ENCODE measurements at places on chromosomes 3 and 15.

GRCh38 chr15:52486003-52486996 lies 42.4 kb downstream of the MYO5A start:
- H3K36me3 ChIP-seq, result no peaks in the 10 kb centered on the region
- H3K27ac ChIP-seq, result no peak overlapping the region
- no peaks in the 10 kb centered on the region for H3K27me3 ChIP-seq
- DNase-seq, result no peak

- H3K27ac ChIP-seq, result no peak overlapping the region
- H3K4me3 ChIP-seq, result no peak overlapping the region
- H3K4me1 ChIP-seq, result no peaks in the 10 kb centered on the region
These were observed 21.0 kb upstream of the CHMP2B start for GRCh38 chr3:87206070-87206469.

GRCh38 chr15:35880896-35881295 lies 334.9 kb upstream of the DPH6 start:
- H3K4me1 ChIP-seq, result no peaks in the 10 kb centered on the region
- H3K27me3 ChIP-seq, result no peaks in the 10 kb centered on the region

DNA sequence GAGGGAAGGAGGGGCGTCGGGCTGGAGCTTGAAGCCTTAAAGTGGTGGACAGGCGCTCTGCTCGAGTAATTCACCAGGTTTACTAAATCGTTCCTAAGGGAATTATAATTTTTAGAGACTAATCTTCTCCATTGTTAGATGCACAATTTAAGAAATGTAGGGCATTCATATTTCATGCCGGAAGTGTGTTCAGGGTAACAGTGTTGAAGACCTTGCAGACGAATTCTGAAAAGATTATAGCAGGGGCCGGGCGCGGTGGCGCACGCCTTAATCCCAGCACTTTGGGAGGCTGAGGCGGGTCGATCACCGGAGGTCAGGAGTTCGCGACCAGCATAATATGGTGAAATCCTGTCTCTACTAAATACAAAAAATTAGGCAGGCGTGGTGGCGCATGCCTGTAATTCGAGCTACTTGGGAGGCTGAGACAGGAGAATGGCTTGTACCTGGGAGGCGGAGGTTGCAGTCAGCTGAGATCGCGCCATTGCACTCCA lies 365 bp upstream of the GTF2A2 start:
- no peak overlapping the region for H3K27ac ChIP-seq
- peak overlapping the region; percentile 88 for H3K4me3 ChIP-seq
- H3K4me1 ChIP-seq, result peaks cover 10% of the 10 kb centered on the region
- H3K27me3 ChIP-seq, result no peaks in the 10 kb centered on the region
- DNase-seq, result peak; percentile 15

DNA sequence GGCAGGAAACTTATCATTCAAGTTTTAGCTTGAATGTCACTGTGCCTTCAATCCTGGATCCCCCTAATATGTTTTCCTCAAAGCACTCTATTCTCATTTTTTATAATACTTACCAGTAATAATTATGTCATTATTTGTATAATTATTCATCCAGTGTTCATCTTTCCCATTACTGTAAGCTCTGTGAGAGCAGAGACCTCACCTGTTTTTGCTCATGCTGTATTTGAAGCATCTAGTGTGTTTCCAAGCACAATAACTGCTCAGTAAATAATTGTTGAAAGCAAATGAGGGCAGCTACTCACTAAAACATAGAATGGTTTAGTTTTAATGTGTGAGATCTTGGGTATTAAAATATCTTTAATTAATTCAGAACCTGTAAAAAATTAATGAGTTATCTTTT lies 36.9 kb upstream of the KPNA4 start:
- no peak overlapping the region for H3K4me3 ChIP-seq
- no peak for DNase-seq
- no peaks in the 10 kb centered on the region for H3K4me1 ChIP-seq
- no peaks in the 10 kb centered on the region for H3K27me3 ChIP-seq
- no peak overlapping the region for H3K27ac ChIP-seq

DNA sequence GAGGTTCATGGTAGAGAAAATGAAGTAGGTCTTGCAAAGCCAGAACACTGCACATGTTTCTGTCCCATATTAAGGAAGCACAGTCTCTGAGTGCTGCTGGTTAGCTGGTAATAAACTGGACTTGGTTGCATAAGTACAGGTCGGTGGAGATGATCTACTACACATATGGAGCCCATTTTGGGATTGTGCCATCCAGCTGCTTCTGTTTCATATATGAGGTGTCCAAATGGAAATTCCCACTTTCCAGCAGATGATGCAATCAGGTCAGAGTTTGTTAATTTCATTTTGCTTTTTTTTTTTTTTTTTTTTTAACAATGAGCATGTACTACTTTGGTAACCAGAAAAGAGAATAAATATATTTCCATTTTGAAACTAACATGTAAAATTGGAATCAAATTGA lies 122.6 kb downstream of the SATB1 start:
- DNase-seq, result no peak
- H3K36me3 ChIP-seq, result no peaks in the 10 kb centered on the region
- H3K27ac ChIP-seq, result no peak overlapping the region
